ENCODE measurements at places on chromosomes 7 and 10.

- peak; percentile 19 for DNase-seq
These were observed 282.1 kb downstream of the KCND2 start for GRCh38 chr7:120554960-120555571.

GRCh38 chr7:82257118-82257695 is 186.4 kb downstream of the CACNA2D1 start:
- no peak for DNase-seq

DNA sequence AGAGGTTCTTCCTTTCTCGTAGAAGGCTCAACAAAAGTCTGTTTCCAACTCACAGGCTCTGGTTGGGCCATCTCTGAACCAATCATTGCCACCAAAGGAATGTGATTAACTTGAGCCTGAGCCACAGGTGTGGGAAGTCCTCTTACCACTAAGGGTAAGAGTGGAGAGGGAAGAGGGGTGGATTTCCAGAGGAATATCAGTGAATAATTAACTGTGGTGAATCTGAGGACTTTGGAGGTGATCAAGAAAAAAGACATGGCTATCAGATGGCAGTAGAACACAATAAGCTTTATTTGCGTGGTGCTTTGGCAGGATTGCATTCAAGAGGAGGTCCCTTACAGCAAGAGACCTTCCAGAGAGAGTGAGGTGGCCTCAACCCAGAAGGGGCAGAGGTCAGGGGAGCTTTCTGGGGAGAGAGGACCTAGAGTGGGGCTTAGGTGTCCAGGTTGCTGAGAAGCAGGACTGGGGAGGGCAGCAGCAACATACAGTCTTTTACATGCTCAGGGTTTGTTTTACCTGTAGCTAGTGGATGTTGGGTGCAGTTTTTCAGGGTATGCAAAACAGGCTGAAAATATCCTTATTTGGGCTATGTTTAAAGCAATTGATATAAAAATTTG is 61.4 kb downstream of the BBS9 start:
- no peak for DNase-seq

DNA sequence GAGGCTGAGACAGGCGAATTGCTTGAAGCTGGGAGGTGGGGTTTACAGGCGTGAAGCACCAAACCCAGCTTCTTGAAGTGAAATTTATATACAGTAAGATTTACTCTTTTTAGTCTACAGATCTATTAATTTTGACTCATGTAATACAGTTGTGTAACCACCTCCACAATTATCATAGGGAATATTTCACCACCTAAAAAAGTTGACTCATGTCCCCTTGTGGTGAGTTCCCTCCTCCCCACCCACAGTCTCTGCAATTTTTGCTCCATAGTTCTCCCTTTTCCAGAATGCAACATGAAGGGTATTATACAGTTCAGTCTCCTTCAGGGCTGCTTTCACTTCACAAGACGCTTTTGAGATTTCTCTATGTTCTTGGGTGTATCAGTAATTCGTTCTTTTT is 156.8 kb downstream of the FAM107B start:
- DNase-seq = no peak

DNA sequence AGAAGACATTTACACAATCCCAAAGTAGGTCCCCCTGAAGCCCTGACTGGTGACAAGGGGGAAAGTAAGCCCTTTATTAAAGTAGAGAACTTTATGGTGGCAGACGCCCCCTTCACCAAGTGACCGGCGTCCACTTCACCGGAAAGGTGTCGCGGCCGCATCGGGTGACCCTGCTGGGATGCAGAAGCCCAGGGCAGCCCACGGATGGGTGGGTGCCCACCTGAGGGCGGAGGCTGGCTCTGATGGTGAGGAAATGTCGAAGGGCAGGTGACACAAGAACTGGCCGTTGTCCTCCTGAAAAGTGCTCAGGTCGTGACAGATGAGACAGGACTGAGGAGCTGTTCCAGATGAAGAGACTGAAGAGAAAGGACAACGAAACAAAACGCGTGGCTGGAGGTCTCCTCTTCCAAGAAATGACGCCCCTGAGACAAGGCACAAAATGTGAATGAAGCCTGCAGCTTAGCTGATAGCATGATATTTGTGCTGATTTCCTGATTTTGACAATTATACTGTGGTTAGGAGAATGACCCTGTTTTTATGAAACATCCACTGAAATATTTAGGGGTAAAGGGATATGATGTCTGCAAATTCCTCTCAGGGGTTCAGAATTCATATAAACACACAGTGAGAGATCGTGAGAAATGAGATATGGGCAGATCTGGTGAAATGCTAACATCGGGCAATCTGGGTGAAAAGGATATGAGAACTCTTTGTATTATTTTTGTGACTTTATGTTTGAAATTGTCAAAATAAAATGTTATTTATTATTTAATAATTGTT is 123.9 kb downstream of the PRKAG2 start:
- no peak for DNase-seq

Measured in progenitor cell of endocrine pancreas (in vitro differentiated cells).